ENCODE measurements at places on chromosomes 3 and 15.

DNA sequence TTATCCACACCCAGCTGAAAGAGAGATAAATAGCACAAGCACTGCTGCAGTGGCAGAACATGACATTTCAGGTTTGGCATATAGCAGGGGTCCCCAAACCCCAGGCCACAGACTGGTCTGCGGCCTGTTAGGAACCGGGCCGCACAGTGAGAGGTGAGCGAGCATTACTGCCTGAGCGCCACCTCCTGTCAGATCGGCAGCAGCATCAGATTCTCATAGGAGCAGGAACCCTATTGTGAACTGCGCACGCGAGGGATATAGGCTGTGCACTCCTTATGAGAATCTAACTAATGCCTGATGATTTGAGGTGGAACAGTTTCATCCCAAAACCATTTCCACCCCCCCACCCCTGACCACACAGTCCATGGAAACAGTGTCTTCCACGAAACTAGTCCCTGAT lies 54.6 kb downstream of the CCR4 start:
- DNase-seq: no peak

DNA sequence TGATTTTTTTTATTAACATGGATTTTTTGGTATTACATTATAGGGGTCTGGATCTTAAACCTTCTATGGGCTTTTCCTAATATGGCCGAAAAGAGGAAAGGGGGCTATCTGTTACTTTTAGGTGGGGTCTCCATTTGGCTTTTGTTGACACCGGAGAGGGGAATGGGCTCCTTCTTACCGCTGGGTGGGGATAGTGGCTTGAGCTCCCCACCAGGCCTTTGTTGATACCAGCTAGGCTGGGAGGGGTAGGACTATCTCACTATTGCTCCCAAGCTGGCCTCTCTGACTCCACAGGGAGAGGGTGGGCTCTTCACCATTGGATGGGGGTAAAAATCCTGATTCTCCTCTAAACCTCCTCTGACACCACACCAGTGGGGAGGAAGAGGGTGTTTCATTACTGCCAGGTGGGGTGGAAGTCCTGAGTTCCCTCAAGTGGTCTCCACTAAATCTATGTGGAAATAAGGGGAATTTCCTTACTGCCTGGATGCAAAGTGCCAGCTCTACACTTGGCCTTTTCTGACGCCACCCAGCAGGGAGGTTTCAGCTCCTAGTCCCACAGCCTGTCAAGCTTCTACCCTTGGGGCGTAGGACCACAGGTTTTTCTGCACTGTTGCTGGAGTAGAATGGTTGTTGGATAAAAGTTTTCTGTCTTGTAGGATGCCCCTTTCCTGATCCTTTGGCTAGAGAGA lies 572.3 kb downstream of the MAGI1 start:
- no peak for DNase-seq

GRCh38 chr3:30524357-30525040 lies 81.9 kb upstream of the TGFBR2 start:
- DNase-seq: no peak

GRCh38 chr3:177318559-177318958 lies 121.3 kb upstream of the TBL1XR1 start:
- no peak for DNase-seq

GRCh38 chr3:49712631-49713317 lies 6.7 kb downstream of the AMIGO3 start:
- no peak for DNase-seq

- DNase-seq: no peak
These were observed 101.0 kb upstream of the NMNAT3 start for GRCh38 chr3:139778682-139779233.

DNA sequence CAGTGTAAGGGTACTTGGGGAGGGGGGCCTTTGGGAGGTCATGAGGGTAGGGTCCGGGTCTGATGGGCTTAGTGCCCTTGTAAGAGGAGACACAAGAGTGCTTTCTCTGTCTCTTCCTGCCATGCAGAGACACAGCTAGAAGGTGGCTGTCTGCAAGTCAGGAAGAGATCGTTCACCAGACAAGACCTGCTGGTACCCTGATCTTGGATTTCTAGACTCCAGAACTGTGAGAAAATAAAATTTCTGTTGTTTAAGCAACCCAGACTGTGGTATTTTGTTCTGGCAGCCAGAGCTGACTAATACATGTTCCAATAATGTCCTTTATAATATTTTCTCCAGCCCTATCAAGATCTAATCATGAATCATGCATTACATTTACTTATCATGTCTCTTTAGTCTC lies 130.0 kb upstream of the VEPH1 start:
- no peak for DNase-seq

DNA sequence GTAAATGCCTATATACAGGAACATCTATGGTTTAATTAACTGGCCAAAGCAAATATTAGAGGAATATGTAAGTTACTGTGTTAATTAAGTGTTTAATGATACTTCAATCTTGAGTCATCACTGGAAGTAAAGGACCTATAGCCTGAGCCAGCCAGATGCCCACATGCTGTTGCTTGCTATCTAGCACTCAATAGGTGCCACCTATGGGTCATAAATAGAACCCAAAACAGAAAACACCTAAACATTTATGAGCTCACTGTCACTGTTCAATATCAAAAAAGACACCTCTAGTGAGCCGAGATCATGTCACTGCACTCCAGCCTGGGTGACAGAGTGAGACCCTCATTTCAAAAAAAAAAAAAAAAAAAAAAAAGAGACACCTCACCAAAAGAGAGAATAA lies 48.4 kb upstream of the IP6K2 start:
- DNase-seq: no peak
